ENCODE measurements at places on chromosomes 5 and 9. TPM values are rescaled to one million over a fixed set of nuclear protein-coding genes. Genes with fewer than 3 reads are reported as not detected.

- peak; percentile 29 for DNase-seq
Observed at GRCh38 chr5:64690417-64691151, at the start of gene SHISAL2B. TSS of gene SHISAL2B (plus strand) at chr5:64690503. CDS start at chr5:64690624, 121 bp downstream.

GRCh38 chr5:126624534-126624933, 23.8 kb downstream of the PHAX start:
- DNase-seq = peak; percentile 67

- no peak for DNase-seq
Observed at GRCh38 chr9:78567693-78568092, 270.8 kb downstream of the PSAT1 start.

DNA sequence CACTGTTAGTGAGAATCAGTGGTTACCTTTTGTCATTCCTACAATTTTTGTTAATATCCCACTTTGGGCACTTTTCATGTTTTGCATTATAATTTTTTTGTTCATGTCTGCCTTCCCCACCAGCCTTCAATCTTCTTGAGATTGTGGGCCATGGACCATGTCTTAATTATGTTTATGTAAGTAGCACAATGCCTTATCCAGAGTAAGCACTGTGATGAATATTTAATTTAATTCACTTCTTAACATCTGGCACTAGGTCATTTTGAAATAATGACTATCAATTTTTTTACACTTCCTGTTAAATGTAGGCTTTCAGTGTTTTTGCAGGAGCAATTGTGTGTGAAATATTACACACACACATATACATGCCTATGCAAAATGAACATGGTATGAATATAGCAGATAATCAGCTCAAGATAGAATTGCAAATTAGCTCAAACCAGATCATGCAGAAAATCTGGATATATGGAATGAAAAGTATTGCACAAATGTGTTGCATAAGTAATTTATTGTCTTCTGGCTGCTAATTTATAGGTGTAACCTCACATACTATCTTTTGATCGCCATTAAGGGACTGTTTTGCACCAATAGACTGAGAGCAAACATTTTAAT, 5.3 kb upstream of the SHOC1 start:
- no peak for DNase-seq

DNA sequence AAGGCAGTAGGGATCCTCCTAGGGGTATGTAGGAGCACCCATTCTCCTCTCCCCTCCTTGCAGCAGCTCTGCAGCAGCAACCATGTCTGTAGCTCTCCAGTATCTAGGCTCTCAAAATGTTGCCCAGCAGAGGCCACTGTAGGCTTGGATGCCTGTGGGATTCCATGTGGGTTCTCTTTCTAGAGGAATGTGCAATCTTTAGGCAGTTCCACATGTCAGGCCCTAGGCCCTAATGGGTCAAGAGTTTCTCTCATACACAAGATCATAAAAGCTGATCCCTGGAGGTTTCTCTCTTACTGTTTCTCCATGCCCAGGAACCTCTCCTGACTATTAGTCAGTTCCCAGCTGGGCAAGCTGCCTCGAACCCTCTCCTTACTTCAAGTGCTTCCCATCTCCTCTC, 215.8 kb downstream of the FRMD3 start:
- DNase-seq = no peak

DNA sequence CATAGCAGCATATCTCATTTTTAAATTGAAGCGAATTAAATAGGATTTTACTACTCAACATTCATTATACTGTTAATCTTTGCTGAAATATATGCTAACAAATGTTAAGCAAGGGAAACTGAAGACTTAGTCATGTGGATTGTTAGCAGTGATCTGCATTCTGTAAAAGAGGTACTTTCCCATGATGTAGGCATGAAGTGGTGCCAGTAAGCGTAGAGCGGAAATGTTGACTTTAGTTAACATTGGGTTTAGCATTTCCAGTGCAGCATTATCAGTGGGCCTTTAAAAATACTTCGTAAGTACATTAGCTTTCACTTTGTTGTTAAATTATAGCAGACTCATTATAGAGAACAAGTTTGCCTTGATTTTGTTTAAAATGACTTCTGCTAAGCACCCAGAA, 130.3 kb downstream of the CDC42SE2 start:
- peak; percentile 76 for DNase-seq

DNA sequence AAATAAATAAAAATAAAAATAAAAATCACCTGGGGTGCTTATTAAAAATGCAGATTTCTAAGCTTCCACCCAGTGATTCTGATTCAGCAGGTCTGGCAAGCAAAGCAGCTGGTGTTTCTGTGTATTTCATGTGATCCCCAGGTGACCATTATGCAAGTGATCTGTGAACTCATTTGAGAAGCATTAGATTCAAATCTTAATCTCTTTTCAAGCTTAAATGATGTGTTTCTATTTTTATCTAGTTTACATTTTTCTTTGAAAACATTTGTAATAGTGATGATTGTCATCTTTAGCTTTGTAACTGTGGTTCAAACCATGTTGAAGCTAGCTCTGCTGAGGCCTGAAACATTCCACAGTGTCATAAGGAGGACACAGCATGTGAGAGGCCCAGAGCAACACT, 804.8 kb upstream of the ZNF608 start:
- DNase-seq = no peak

GRCh38 chr5:15620501-15620900, 120.5 kb downstream of the FBXL7 start:
- DNase-seq = peak; percentile 87

DNA sequence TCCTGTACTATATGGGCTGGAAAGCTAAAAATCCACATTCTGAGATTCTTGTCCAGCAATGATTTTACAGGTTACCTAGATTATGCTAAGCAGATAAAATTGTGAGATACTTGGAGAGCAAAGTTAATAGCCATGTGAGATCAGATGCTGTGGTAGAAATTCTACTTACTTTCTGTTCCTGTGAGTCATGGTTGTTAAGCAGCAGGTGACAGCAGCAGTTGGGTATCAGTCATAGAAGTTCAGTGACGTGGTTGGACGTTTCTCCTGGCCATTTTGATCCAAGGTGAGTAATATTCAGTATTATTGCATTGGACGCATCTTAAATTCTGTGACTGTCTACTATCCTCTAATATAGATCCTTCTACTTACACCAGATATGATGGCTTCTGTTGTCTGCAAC, 524.5 kb downstream of the TMEM38B start:
- DNase-seq = no peak

GRCh38 chr5:147190331-147190730, 44.5 kb upstream of the STK32A start:
- no peak for DNase-seq

DNA sequence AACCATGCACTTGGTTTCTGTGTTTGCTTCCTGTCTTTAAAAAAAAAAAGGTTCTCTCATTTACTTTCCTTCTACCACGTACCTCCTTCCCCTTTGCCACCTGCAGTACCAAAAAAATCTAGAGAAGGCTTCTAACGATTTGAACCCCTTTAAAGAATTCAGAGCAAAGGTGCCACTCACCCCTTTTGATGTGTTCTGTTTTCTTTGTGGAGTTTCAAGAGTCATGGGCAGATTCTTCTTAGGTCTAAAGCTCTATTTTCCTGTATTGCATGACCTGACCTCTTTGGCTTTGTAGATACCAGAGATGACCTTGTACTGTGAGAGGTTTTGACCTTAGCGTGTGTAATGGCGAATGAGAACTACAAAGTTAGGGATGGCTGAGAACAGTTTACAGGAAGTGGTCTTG, 29.0 kb downstream of the TXNDC8 start:
- DNase-seq = no peak

DNA sequence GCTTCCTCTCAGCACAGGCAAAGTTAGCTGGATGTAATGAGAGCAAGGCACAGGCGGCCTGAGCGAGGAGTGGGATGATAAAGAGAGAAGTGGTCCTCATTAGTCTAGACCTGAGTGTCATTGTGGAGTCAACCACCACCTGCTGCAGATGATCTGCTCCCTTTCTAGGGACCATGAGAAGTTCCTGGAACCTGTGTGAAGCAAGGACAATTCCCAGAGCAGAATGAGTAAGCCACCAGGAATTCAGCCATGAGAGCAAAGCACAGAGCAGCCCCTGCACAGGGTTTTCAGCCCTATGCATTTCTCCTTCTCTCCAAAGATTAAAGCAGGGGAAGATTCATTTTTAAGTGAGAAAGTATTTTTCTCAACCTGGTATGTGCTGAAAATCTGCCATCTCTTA, 146.8 kb upstream of the SPEF2 start:
- DNase-seq = peak; percentile 3

- DNase-seq = no peak
Observed at GRCh38 chr5:82446809-82447208, 168.7 kb upstream of the RPS23 start.

DNA sequence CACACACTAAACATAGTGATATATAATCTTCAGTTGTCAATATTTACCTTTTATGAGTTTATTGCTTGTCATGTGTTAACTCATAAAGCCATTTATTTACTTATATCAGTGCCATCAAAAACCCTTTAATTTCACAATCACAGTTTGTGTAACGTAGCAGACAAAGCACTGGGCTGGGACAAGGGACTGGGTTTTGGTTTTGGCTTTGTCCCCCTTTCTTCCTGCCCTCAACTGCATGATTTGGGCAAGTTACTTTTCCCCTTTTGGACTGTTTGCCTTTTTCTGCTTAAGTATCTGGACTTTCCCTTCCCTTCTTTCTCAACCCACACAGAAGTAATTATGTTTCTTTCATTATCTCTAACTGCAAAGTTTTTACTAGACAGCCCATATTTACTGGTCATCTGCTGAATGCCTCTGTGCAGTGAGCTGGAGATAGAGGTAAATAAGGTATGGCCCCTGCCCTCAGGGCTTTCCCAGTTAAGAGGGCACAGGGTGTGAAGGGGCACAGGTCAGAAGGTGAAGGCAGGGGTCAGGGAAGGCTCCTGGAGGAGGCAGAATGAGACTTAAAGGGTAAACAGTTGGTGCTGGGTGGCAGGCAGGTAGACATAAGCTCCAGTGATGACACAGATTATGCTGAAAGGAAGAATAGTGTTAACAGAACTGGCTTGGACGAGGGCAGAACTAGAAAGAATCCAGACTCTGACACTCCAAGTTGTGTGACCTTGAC, 14.8 kb upstream of the NR3C1 start:
- no peak for DNase-seq

DNA sequence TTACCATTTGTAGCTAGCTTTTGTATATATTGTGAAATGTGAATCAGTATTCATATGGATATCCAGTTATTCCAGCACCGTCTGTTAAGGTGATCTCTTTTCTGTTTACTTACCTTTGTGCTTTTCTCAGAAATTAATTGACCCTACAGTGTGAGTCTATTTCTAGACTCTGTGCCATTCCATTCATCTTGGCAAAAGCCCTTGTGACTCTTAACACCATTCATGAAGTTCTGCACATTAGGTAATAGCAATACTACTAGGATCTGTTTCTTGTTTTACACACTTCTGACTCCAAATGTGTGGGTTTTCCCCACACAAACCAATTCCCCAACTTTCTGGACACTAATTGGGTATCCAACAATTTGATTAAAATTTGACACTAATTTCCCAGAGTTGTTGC, 40.4 kb downstream of the SLC12A2 start:
- no peak for DNase-seq

DNA sequence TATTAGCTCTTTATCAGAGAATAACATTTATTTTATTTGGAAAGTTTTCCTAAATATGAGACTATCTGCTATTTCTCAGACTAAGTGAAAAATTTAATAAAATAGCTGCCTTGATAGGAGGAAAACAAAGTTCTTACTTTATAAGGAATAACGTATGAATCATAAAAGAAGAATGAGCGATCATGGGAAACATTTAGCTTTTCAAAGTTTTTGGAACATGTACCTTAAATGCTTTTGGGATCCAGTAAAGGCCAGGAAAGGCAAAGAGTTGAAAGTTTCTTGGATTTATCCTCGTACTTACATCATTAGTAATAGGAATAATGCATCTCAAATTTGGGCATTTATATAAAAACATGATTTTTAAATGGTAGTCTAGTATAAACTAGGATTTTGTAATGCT, 19.4 kb downstream of the OGN start:
- DNase-seq = no peak

- peak; percentile 89 for DNase-seq
Observed at GRCh38 chr5:134242146-134242545, 16.3 kb upstream of the PPP2CA start.

DNA sequence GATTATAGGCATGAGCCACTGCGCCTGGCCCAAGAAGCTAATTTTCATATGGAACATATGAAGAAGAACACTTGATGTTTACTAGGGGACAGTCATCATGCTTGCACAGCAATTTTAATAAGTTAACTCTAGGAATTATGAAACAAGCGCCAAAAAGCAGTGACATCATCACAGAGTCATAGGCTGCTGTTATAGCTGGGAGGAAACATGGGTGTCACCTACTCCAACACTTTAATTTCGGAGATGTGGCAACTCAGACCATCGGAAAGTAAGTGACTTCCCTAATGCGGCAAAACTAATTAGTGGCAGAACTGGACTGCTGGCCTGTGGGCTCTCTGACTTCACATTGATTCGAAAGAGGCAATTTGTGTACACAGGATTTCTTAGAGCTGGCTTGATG, 38.1 kb upstream of the EQTN start:
- no peak for DNase-seq

GRCh38 chr9:91560301-91560700, 136.7 kb upstream of the NFIL3 start:
- no peak for DNase-seq

- no peak for DNase-seq
Observed at GRCh38 chr5:132661231-132662003, 3.4 kb downstream of the IL13 start.

GRCh38 chr9:81074221-81074620, 615.1 kb downstream of the TLE1 start:
- DNase-seq = no peak

GRCh38 chr5:62600560-62601252, 22.1 kb downstream of the LRRC70 start:
- DNase-seq = no peak

DNA sequence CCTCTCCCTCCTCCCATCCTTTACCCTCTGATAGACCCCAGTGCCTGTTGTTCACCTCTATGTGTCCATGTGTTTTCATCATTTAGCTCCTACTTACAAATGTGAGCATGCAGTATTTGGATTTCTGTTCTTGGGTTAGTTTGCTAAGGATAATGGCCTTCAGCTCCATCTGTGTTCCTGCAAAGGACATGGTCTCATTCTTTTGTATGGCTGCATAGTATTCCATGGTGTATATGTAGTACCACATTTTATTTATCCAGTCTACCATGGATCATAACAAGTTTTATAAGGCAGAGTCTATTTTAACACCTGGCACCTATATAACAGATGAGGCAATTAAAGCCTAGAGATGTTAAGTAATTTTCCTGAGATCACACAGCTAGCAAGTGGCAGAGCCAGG, 7.4 kb downstream of the YTHDC2 start:
- no peak for DNase-seq

IL9 gene
- not detected for total RNA-seq

CPLANE1 gene
- 5.1 TPM for total RNA-seq

CARTPT gene
- total RNA-seq = not detected

HTR1A gene
- total RNA-seq = not detected

NCS1 gene
- total RNA-seq = 49.6 TPM

CCDC112 gene
- 9.7 TPM for total RNA-seq

CCDC180 gene
- 1.3 TPM for total RNA-seq

PCDHGA1 gene
- 0.34 TPM for total RNA-seq

DCTN3 gene
- 99.6 TPM for total RNA-seq

GNA14 gene
- 0.23 TPM for total RNA-seq

PAEP gene
- not detected for total RNA-seq

Measured in Daoy (cell line).